Stimulated activated CD4-positive, alpha-beta T cell treated with anti-CD3 and anti-CD28 coated beads, Interleukin-15, amount 100 ng/mL, for 1 hour (primary cell): ENCODE measurements at places on chromosomes 4 and X.

DNA sequence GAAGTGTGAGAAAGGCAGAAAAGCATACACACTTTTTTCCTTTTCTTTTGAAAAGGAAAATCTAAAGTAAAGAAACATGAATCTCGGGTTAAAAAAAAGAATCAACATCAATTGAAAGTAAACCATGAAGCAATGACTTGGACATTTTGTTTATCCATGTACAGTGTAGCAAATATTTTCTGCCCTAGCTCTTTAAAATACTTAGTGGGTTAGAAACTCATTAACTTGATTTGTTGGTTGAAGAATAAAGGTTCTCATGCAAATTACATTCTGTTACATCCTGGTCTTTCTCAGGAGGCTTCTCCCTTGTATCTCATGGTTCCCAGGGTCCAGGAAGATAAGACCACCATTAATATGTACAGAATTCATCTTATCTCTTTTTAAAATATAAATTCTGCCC lies 9.0 kb upstream of the MEPE start:
- DNase-seq: no peak

GRCh38 chr4:139209470-139210063 lies 32.5 kb upstream of the ELF2 start:
- DNase-seq: no peak

GRCh38 chr4:22597471-22597870 lies 81.6 kb upstream of the ADGRA3 start:
- DNase-seq: no peak

GRCh38 chr4:15132739-15133138 lies 130.5 kb downstream of the CPEB2 start:
- no peak for DNase-seq

- DNase-seq: no peak
Observed at GRCh38 chr4:156294577-156294976, 340.9 kb upstream of the CTSO start.

- DNase-seq: no peak
Observed at GRCh38 chr4:146478009-146478408, 43.7 kb downstream of the SLC10A7 start.

- DNase-seq: no peak
Observed at GRCh38 chr4:23097251-23097650, 404.5 kb downstream of the GBA3 start.

DNA sequence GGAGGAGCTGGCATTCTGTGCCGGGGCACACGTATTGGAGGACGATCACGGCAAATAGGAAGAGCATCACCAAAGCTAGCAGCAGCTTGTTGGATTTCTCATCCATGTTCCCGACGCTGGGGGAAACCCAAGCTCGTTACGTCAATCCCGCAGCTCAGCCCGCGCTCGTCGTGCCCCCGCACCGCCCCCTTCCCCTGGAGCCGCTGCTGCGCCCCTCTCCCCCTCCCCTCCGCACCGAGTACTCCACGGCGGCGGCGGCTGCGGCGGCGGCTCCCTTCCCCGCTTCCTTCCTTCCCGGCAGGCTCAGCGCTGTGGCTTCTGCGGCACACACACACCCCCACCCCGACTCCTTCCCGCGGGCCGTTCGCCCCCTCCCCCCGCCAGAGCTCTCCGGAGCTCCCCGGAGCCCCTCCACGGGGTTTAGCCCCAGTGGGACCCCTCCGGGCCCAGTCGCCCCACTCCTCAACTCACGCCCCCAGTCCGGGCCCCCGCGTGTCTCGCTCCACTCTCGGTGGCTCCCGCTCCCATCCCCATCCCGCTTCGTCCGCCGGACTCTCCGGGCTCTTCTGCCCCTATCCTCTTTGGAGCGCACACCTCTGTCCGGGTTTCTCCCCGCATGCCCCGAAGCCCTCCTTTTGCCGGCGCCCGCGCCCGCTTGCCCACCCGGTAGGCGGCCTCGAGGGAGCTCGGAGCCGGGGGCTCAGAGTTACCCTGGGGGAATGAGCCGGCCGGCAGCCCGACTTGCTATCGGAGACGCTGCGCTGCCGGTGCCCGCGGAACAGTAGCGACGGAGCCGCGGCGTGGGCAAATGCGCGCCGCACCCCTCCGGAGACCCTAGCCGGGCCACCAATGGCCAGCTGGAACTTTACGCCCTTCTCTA lies 978 bp downstream of the HS6ST2 start:
- no peak for DNase-seq

GRCh38 chr4:6493658-6494304 lies 21.4 kb upstream of the PPP2R2C start:
- DNase-seq: no peak

DNA sequence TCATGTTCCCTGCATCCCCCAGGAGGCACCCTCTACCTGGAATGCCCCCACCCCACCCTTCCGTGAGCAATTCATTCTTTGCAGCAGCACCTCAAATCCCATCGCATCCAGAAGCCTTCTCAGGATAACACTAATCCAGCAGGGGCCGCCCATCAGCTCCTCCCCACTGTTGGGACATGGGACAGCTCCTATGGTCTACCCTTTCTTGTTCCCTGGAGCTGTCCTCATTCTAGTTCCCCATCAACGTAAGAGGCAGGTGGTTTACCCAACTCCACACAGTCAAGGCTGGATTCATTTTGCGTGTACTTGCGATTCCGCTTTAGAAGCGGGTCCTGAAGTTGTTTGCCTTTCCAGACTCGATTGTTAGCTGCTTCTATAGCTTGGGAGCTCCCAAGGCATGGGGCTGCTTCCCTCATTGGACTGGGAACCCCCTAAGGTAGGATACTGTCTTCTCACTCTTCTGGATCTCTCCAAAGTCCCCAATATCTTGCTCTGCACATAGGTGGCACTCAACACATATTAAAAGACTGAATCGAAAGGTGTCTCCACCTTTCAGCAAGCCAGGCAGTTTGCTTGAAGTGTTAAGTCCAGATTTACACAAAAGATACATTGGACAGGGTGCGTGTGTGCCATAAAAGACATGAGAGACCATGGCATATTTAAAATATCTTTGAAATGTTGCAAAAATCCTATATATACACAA lies 942 bp upstream of the APLN start:
- DNase-seq: no peak

DNA sequence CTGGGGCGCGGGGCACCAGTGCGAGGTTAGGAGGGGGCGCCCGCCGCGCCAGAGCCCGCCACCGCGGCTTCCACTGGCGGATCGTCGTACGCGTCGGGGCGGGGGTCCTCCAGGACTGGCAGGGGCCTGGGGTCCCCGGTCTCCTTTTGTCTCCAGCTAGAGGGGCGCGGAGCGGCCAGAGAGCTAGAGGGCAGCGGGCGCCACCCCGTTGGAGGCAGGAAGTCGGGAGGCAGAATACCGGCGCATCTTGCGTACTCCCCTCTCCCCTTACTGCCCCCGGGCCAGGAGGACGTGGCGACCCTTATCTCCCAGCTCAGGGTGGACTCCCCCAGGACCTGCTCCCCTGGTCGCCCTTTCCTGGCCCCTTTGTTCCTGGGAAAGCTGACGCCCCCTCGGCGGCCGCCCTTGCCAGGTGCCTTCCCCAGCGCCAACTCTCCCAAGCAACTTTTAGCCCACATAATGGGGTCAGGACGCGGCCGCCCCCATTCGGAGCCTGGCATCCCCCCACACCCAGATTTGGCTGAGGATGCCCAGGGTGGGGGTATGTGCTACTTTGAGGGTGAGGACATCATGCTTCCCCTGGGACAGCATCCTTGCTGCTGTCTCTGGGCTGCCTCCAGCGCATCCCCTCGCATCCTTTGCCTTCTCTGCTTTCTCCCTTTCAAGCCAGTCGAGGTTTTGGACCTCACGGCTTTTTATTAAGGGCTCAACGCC lies 933 bp downstream of the CNKSR2 start:
- peak; percentile 1 for DNase-seq

DNA sequence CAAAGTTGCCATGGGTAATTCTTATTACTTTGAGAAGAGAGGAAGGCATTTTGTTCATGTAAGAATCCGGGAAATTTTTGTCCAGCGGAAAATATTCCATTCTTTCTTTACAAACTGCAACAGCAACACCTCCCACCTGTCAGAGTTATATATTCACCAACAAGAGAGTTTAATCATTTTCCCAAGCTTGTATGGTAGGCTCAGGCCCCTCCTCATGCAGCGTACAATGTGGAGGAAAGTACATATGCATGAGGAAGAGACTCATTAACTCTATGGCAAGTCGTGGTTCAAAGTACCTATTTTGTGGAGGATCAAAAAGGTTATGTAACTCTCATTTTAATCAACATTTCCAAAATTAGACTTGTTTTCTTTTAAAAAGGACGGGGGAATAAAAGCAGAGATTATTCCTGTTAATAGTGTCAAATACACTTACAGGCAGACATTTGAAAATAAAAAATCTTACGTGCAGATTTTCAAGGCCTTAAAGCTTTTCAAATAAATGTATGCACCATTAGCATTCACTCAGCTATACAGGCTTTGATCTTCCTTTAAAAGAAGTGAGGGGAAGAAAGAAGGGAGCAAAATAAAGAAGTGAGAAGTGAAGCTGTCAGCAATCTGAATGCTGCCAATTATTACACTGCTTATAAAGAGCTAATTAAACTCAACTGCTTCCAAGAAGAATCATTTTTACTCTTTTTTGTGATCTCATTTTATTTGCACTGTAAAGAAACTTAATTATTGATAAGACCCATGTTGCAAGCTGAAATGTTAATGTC lies 204.8 kb downstream of the FAT4 start:
- DNase-seq: no peak
